HT-29 (cell line): ENCODE measurements at places on chromosomes 7 and 10. TPM values are rescaled to one million over a fixed set of nuclear protein-coding genes. Genes with fewer than 3 reads are reported as not detected.

FAM25A gene
- 0.76 TPM in 1 of 2 replicates, not detected in the other for total RNA-seq

MOGAT3 gene
- 6.7 and 8.2 TPM in 2 replicates for total RNA-seq

CCDC172 gene
- not detected in 2 replicates for total RNA-seq

PRPF18 gene
- total RNA-seq, result 15.2 and 18.3 TPM in 2 replicates

SEPTIN7 gene
- 79.4 and 85.8 TPM in 2 replicates for total RNA-seq
